ENCODE measurements at places on chromosomes 6 and 20.

- no peak for DNase-seq
These were observed 10.5 kb downstream of the DNAH8 start for GRCh38 chr6:38725414-38726183.

GRCh38 chr6:134123666-134124208 is 71.3 kb upstream of the SLC2A12 start:
- DNase-seq, result peak; percentile 58

DNA sequence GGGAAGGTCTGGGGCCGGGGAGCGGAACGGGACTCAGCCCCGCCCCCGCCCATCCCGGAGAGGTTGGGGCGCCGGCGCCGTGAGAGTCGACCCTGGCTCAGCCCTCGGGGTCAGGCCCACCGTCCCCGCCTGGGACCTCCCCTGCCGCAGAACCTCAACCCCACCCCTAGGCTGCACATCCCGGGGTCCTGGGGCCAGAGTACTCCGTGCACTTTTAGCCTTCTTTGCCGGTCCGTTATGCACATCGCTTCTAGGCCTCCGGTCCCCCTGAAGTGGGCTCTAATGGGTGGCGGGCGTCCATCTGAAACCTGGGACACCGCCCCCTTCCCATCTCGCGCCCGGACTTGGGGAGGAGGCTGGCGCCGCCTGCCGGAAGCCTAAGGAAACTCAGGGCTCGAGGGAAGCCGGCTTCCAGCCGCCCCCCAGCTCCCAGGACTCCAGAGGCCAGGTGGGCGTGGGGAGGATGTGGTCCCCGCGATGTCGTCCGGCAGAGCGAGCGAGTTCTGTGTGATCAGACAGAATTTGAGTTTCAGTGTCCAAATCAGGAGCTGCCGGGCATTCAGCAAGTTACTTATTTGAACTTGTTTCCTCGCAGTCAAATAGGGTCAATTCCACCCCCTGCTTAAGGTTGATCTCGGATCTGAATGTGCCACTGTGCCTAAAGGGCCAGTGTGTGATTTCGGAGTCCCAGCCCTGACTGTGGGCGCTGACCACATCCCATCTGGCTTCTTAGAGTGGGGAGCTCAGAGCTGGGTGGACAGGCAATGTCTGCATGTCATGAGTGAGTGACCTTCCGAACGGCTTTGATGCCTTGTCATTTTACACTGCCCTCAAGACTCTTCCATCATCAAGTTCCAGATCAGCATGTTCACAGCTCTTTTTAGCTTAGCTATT is 47.6 kb downstream of the CPXM1 start:
- no peak for DNase-seq

GRCh38 chr6:98203170-98203806 is 631.1 kb upstream of the POU3F2 start:
- DNase-seq, result no peak

DNA sequence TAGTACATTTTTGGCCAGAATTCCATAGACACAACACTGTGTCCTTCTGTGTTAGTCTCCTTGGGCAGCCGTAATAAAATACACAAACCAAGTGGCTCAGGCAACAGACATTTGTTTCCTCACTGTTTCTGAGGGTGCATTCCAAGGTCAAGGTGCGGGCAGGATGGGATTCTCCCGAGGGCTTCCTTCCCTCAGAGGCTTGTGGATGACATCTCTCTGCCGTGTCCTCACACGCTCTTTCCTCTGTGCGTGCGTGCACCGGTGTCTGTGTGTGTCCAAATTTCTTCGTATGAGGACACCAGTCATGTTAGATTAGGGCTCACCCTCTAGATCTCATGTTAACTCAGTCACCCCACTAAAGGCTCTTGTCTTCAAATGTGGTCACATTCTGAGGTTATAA is 30.6 kb downstream of the CDYL start:
- DNase-seq, result no peak

- no peak for DNase-seq
These were observed 8.5 kb upstream of the MRPS10 start for GRCh38 chr6:42226161-42226611.

GRCh38 chr6:50843842-50844241 is 25.2 kb downstream of the TFAP2B start:
- DNase-seq, result no peak

DNA sequence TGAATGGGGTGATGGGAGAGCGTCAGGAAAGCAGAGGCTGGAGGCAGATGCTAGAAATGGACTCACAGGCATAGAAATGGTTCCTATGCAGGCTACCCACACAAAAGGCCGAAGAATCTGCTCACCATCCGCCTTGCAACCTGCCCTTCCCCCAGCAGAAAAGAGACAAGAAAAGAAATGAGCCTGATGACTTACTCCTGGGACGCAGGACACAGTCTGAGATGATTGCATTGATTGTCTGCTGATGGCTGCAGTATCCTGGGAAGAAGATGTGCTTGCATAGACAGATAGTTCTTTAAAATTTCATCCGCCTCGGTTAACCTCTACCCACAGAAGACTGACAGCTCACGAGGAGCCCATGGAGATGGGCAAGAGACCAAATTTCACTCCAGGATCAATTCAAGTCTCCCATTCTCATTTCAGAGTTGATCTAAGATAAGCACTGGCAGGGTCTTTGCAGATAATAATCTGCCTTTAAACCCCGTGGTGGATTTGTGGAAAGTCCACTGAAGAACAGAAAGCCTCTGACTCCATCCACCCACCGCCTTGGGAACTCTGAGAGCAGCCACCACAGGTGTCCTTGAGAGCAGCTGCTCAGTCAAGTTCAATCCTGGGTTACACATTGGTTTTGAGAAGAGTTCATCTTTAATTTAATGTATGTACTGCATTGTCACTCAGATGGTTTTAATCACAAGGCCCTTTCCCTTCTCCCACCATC is 7.2 kb downstream of the AGPAT4 start:
- no peak for DNase-seq

DNA sequence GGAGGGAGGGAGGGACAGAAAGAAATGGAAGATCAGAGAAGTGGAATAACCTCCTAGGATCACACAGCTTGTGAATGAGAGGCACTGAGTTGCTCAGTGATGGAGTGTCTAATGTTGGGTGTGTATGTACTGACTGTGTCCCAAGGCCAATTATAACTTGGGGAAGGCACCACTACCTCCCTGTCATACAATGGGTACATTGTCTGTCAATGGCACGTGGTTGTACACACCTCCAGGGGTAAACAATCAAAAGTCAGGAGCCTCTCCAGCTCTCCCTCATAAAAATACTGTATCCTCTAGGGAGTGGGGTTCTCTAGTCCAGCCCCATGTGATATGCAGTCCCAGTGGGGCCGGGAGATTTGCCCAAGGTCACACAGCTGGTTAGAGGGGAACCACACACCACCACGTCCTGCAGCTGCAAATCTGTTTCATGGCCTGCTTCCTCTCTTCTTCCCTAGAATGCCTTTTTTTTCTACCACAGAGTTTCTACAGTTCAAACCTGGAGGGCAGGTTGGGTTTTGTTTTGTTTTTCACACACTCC is 112.5 kb downstream of the SNX5 start:
- DNase-seq, result no peak

GRCh38 chr6:43454696-43455530 is 435 bp downstream of the DLK2 start:
- peak; percentile 86 for DNase-seq

GRCh38 chr6:92790381-92790780 is 629.0 kb downstream of the EPHA7 start:
- no peak for DNase-seq

- no peak for DNase-seq
These were observed 67.8 kb downstream of the CDH26 start for GRCh38 chr20:60026010-60026409.

- DNase-seq, result no peak
These were observed 30.9 kb upstream of the ASXL1 start for GRCh38 chr20:32327087-32327681.

- peak; percentile 92 for DNase-seq
These were observed 48.8 kb downstream of the NT5E start for GRCh38 chr6:85498596-85499258.

DNA sequence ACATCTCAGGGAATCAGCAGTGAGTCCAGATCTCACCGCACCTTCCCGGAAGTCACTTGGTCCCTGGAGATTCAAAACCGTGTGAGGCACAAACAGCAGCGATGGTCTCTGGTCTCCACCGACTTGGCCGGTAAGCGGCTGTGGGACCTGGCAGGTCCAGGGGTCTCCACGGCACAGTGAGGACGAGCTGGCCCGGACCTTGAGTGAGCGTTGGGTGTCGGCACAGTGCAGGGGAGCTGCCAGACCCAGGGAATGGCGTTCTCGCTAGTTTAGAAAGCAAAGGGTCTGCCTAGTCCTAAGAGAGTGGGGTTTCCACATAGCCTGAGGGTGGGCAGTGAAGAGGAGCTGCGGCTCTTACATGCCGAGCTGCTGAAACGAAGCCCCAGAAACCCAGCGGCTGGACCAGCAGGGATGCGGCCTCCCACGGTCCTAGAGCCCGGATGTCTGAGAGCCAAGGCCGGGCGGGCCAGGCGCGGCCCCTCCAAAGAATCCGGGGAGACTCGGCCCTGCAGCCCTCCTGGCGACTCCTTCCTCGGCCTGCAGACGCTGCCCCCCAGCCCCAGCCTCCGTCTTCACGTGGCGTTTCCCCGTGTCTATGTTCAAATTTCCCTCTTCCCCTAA is 185.0 kb downstream of the ERMARD start:
- no peak for DNase-seq

GRCh38 chr20:8032499-8032898 is 12.9 kb upstream of the TMX4 start:
- no peak for DNase-seq

GRCh38 chr6:451336-451735 is 59.8 kb downstream of the IRF4 start:
- no peak for DNase-seq

DNA sequence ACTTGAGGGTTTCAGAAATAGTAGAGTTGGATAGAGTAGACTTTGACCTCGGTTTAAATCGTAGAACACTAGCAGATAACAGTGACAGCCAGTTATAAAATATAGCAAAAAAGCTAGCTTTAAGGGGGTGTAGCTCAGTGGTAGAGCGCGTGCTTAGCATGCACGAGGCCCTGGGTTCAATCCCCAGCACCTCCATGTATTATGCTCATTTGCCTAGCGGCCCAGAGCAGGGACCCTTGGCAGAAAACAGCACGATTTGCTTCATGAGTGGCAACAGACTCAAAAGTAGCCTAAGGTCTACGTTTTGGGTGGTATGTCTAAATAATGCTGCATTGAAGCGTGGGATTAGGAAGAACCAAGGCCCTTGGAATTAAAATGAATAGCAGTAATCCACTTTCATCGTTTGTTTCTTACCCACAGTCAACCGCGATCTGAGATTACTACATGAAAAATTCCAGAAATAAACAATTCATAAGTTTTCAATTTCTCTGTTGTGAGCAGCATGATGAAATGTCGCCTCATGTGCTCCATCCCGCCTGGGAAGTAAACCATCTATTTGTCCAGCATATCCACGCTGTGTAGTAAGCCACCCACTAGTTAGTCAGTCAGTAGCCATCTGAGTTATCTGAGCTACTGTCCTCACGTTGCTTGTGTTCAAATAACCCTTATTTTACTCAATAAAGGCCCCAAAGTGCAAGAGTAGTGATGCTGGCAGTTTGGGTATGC is 184.9 kb downstream of the GPX5 start:
- DNase-seq, result no peak

DNA sequence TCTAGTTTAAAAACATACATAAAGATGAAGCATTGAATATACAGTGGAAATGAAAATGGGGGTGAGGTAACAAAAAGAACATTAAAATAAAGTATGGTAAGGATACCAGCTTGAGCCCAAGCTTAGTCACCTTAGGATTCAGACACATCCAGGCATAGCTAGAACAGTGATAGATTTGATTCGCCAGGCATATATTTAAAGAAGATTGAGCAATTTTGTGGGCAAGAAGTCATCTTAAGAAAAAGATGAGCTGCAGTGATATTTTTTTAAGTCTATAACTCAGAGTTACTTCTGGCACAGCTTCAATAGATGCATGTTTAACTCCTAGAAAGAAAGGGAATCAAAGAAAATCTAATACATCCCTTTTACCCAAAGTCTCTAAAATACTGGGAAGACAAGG is 97.9 kb downstream of the BMP5 start:
- DNase-seq, result no peak

Data from PC-9 (cell line).